CD4-positive, alpha-beta T cell (primary cell): ENCODE measurements at places on chromosomes 12 and 14. TPM values are rescaled to one million over a fixed set of nuclear protein-coding genes. Genes with fewer than 3 reads are reported as not detected.
A peak's percentile ranks its signal among the peaks of the same experiment; 100 is the strongest.

WNT1 gene
- total RNA-seq: 1.8 TPM

TBC1D30 gene
- 0.28 TPM for total RNA-seq

ARHGAP9 gene
- total RNA-seq: 354 TPM

PROX2 gene
- total RNA-seq: not detected

CPM gene
- 2.2 TPM for total RNA-seq

PLEKHH1 gene
- 0.16 TPM for total RNA-seq

SOAT2 gene
- total RNA-seq: 0.49 TPM

COL2A1 gene
- total RNA-seq: not detected

DNAL1 gene
- 3.7 TPM for total RNA-seq

AMIGO2 gene
- total RNA-seq: 10.1 TPM

KRT6A gene
- total RNA-seq: not detected

DNA sequence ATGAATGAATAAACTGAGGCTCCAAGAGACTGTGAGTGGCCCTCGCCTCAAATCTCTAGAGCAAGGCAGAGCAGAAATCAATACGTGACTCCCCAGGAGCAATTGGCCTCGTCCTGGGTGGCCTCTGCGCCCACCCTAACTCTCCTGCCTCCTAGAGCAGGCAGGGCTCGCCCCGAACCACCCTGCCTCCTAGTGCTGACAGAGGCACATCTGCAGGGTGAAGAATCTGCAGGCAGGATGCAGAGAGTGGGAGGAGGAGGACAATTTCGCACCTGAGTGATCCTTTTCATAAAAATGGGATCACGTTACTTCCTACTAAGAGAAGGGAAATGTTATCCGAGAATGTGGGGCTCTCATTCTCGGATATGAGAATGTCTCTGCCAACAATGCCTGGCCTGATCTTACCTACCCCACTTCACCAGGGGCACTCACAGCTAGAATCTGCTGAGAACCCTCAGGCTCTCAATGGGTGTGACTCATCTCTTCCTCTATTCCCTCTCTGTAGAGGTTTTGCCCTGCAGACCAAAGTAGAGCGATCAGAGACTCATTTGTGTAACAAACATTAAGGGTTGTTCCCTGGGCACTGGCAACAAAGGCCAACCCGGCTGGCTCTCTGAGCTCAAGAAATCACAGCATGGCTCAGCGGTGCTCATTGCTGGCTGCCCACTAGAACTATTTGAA lies 61.7 kb upstream of the BCL2L14 start:
- peaks cover 63% of the 10 kb centered on the region for H3K4me1 ChIP-seq
- no peaks in the 10 kb centered on the region for H3K27me3 ChIP-seq
- DNase-seq: peak; percentile 44
- peak overlapping the region; percentile 74 for H3K27ac ChIP-seq
- H3K36me3 ChIP-seq: no peaks in the 10 kb centered on the region
- H3K4me3 ChIP-seq: no peak overlapping the region

DNA sequence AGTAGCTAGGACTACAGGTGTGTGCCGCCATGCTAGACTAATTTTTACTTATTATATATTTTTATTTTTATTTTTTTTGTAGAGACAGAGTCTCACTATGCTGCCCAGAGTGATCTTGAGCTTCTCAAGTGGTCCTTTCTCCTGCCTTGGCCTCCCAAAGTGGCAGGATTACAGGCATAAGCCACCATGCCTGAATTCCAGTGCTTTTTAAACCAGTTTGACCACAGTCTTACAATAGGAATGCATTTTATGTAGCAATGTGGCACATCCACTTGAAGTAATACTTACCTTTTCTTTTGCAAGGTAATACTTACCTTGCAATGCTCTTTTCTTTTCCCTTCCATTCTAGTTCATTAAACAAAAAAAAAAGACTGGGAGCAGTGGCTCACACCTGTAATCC lies 38.0 kb upstream of the CPM start:
- no peaks in the 10 kb centered on the region for H3K36me3 ChIP-seq
- no peaks in the 10 kb centered on the region for H3K27me3 ChIP-seq
- H3K4me1 ChIP-seq: no peaks in the 10 kb centered on the region
- H3K27ac ChIP-seq: no peak overlapping the region
- H3K4me3 ChIP-seq: no peak overlapping the region

DNA sequence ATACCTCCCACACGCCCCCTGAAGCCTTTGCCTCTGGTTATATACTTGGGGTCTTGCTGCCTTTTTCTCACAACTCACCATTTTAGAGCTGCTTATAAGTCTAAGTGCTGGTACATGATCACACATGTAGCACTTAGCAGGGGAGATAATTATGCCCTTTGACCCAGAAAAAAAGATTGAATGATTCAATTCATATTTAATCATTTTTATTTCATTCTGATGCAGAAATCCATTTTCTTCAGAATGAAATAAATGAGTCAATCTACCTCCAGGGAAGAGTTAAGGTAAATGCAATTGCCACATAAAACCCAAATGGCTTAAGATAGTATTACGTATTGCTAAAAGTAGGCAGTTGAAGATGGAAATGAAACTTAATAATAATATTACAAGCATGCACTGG lies 414.6 kb upstream of the PRICKLE1 start:
- no peak overlapping the region for H3K27ac ChIP-seq
- H3K4me1 ChIP-seq: no peaks in the 10 kb centered on the region
- H3K27me3 ChIP-seq: no peaks in the 10 kb centered on the region
- no peak overlapping the region for H3K4me3 ChIP-seq

DNA sequence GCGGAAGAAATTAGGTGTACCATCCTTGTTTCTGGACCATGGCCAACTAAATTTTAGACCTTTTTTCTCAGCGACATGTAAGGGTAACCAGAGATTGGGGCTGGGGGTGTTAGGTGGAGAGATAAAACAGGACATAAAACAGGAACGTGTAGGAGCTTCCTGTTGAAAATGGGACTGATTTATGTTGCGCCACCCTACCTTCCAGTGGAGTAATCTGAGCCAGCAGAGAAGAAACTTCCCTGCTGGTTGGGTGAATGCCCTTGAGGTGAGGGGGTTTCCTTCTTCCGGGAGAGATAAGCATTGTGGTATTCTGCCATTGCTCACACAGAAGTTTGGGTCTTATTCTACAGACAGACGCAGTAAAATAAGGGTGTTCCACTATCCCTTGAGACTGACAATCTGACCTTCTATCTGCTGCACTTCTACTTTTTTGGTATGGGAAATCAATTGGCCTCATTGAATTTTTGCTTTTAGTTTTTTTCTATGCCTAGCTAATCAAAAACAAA lies 417.6 kb downstream of the PCNX1 start:
- no peak overlapping the region for H3K27ac ChIP-seq
- peaks cover 30% of the 10 kb centered on the region for H3K4me1 ChIP-seq
- no peaks in the 10 kb centered on the region for H3K36me3 ChIP-seq
- DNase-seq: peak; percentile 44
- H3K4me3 ChIP-seq: no peak overlapping the region

- H3K4me3 ChIP-seq: no peak overlapping the region
- no peak overlapping the region for H3K27ac ChIP-seq
- no peak for DNase-seq
- H3K36me3 ChIP-seq: peaks cover 38% of the 10 kb centered on the region
- no peaks in the 10 kb centered on the region for H3K27me3 ChIP-seq
- peaks cover 2% of the 10 kb centered on the region for H3K4me1 ChIP-seq
Measured at GRCh38 chr12:25236190-25236589, 14.5 kb downstream of the KRAS start.

GRCh38 chr12:104740668-104741067 lies 217.4 kb downstream of the SLC41A2 start:
- no peaks in the 10 kb centered on the region for H3K36me3 ChIP-seq
- no peak for DNase-seq
- H3K27me3 ChIP-seq: no peaks in the 10 kb centered on the region
- H3K4me3 ChIP-seq: peak overlapping the region; percentile 11
- H3K4me1 ChIP-seq: peaks cover 55% of the 10 kb centered on the region
- H3K27ac ChIP-seq: peak overlapping the region; percentile 43

DNA sequence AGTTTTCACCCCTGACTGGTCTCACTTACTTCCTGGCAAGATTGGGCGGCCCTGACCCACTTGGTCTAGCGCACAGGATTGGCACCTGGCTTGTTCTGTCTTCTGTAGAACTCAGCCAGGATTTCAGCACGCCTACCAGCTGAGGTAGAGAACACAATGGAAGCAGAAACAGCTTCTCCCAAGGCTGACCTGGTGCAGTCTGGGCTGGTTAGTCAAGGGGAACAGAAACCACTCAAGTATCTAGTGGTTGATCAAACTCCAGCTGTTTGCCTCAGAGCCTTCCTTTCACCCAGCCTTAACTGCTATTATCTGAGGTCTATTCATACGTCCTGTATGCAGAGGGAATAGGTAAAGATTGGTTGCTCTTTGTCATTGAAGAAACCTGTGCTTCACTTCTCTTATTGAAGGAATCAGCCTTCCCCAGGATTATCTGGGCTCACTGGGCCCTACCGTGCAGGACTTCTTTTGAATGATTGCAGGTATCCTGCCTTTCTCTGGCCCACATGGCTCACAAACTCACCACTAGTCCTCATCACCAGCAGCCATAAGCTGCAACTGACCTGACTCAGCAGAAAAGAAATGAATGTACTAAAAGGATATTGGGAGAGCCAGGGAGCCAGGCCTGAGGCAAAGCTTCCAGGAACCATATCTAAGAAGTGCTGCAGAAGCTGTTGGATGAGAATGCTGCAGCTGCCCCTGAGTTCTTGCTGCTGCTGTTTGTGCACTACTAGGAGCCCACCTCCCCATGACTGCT lies 2.5 kb upstream of the PLEKHD1 start:
- H3K36me3 ChIP-seq: no peaks in the 10 kb centered on the region
- peaks cover 49% of the 10 kb centered on the region for H3K27me3 ChIP-seq
- H3K4me3 ChIP-seq: no peak overlapping the region

DNA sequence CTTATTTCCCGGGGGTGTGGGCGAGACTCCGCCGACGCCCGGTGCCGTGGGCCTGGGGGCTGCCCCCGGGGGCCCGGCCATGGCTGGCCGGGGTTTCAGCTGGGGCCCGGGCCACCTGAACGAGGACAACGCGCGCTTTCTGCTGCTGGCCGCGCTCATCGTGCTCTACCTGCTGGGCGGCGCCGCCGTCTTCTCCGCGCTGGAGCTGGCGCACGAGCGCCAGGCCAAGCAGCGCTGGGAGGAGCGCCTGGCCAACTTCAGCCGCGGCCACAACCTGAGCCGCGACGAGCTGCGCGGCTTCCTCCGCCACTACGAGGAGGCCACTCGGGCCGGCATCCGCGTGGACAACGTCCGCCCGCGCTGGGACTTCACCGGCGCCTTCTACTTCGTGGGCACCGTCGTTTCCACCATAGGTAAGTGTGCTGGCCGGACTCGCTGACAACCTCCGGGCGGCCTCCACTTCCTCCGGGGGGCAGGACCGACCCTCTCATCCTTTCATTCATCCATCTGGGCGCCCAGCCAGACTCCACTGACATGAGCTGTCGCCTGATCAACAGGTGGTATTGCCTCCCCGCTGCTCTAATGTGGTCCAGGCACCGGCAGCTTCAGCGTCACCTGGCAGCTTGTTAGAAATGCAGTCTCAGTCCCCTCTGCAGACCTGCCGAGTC lies 467 bp downstream of the KCNK13 start:
- peaks cover 40% of the 10 kb centered on the region for H3K27me3 ChIP-seq
- H3K4me3 ChIP-seq: peak overlapping the region; percentile 38
- peaks cover 32% of the 10 kb centered on the region for H3K4me1 ChIP-seq
- no peak for DNase-seq

GRCh38 chr14:19754172-19754571 lies 10.8 kb downstream of the OR4Q3 start:
- no peaks in the 10 kb centered on the region for H3K4me1 ChIP-seq
- no peaks in the 10 kb centered on the region for H3K36me3 ChIP-seq
- H3K27ac ChIP-seq: no peak overlapping the region
- no peaks in the 10 kb centered on the region for H3K27me3 ChIP-seq
- no peak for DNase-seq

DNA sequence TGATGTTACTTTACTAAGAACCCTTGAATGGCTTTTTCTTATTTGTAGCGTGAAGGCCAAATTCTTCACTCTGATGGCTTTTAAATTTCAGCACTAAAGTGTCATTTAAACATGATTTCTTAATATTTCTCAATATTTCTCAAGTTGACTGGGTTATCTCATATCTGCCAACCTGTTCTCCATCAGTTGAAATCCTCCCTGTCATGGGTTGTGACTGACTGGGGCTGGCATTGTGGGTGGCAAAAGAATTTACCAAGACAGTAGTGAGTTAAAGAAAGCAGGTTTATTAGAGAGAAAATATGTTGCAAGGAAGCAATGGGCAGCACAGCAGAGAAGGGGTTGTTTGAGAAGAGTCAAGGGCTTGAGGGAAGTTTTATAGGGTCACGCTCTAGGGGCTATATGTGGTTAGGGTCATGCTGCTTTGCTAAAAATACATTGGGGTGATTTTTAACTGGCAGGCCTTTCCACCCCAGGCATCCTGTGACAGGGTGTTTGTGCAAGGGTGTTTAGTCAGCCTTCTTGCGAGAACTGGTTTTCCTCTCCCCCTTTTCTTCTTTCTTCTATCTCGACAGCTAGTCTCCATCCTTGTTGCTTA lies 232.8 kb upstream of the SEL1L start:
- no peaks in the 10 kb centered on the region for H3K27me3 ChIP-seq
- H3K4me3 ChIP-seq: no peak overlapping the region
- no peak overlapping the region for H3K27ac ChIP-seq
- no peaks in the 10 kb centered on the region for H3K36me3 ChIP-seq
- DNase-seq: no peak
- H3K4me1 ChIP-seq: no peaks in the 10 kb centered on the region

GRCh38 chr12:22310709-22311108 lies 23.8 kb downstream of the ST8SIA1 start:
- no peak for DNase-seq
- no peaks in the 10 kb centered on the region for H3K27me3 ChIP-seq
- peaks cover 3% of the 10 kb centered on the region for H3K36me3 ChIP-seq
- H3K27ac ChIP-seq: no peak overlapping the region
- H3K4me3 ChIP-seq: no peak overlapping the region
- peaks cover 3% of the 10 kb centered on the region for H3K4me1 ChIP-seq

GRCh38 chr12:132444957-132445883 lies 44.7 kb upstream of the FBRSL1 start:
- no peaks in the 10 kb centered on the region for H3K27me3 ChIP-seq
- H3K4me1 ChIP-seq: peaks cover 69% of the 10 kb centered on the region
- peak; percentile 90 for DNase-seq

- no peak for DNase-seq
- H3K36me3 ChIP-seq: no peaks in the 10 kb centered on the region
- H3K27ac ChIP-seq: no peak overlapping the region
- peaks cover 42% of the 10 kb centered on the region for H3K4me1 ChIP-seq
Measured at GRCh38 chr12:112124918-112125249, 476 bp upstream of the TRAFD1 start.

- H3K4me3 ChIP-seq: no peak overlapping the region
- H3K27me3 ChIP-seq: no peaks in the 10 kb centered on the region
- no peak for DNase-seq
- H3K27ac ChIP-seq: no peak overlapping the region
- H3K36me3 ChIP-seq: no peaks in the 10 kb centered on the region
Measured at GRCh38 chr14:58808828-58809227, 171.1 kb downstream of the DACT1 start.

- no peaks in the 10 kb centered on the region for H3K36me3 ChIP-seq
- no peak for DNase-seq
- no peak overlapping the region for H3K4me3 ChIP-seq
- peaks cover 13% of the 10 kb centered on the region for H3K27me3 ChIP-seq
- H3K4me1 ChIP-seq: no peaks in the 10 kb centered on the region
Measured at GRCh38 chr12:65113621-65114035, 7.5 kb downstream of the WIF1 start.
